Progenitor cell of endocrine pancreas (in vitro differentiated cells): ENCODE measurements at places on chromosomes 12 and 14. TPM values are rescaled to one million over a fixed set of nuclear protein-coding genes. Genes with fewer than 3 reads are reported as not detected.

The RNF41 gene
- total RNA-seq = 50.0 and 50.8 TPM in 2 replicates

The KRT72 gene
- total RNA-seq = not detected in 2 replicates

The FOXN4 gene
- total RNA-seq = 0.33 and 0.34 TPM in 2 replicates

The FAM181A gene
- total RNA-seq = not detected in 2 replicates

The HOTAIR gene
- not detected in 2 replicates for total RNA-seq

The RASAL1 gene
- total RNA-seq = 0.36 and 0.46 TPM in 2 replicates
